ENCODE measurements at places on chromosomes 7 and 10.
A peak's percentile ranks its signal among the peaks of the same experiment; 100 is the strongest.

GRCh38 chr10:101214446-101215396 is 14.5 kb downstream of the LBX1 start:
- DNase-seq = peak; percentile 75

DNA sequence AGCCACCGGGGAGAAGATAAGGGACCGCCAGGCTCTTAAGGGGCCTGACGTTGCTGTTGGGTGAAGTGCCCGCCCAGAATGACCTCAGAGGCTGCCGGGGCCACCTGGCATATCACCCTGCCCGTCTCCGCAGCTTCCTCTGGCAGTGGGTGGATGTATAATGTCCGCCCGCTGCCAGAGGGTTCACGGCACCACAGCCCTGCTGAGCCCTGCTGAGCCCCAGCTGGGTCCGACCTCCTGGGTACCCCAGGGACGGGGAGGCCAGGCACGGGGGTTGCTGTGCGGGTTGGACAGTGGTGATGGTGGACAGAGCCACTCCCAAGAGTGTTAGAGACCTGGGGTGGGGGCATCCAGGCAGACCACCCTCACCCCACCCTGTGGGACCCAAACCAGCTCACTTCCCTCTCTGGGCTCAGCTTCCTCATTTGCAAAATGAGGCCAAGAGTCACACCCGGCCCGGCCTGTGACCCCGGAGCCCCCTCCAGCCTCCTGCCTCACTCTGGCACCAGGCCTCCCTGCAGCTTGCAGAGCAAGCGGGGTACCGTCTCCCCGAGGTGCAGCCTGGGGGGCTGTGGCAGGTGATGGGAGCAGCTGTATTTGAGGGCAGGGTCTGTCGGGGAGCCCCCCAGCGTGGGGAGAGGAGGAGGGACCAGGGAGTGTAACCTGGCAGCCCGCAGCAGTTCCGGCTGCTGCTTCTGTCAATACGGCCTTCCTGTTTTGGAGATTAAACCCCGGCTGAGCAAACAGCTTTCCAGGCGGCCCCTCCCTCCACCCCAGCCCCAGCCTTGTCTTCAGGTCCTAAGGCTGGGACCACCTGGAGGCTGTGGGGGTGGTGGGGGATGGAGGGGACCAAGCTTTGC is 8.4 kb upstream of the LFNG start:
- no peak for DNase-seq

GRCh38 chr10:121131426-121132265 is 280.5 kb downstream of the WDR11 start:
- DNase-seq = no peak

GRCh38 chr7:93728292-93728691 is 153.8 kb upstream of the CALCR start:
- no peak for DNase-seq

DNA sequence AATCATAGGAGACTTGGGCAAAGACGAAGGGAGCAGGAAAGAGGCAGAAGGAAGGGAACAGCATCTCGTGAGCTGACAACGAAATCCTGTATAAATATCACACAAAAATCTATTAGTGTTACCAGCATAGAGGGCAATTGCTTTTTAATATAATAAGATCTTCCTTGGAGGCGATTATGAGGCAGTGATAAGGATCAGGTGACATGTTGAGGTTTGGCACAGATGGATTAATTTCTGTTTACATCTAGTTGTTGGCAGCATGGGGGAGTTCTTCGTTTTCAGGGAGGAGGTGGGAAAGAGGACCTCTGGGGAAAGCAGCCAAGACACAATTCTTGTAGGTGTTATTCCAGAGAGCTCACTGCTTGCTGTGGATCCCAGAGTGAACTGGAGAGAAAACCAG is 163.8 kb downstream of the PLXNA4 start:
- DNase-seq = no peak

- no peak for DNase-seq
Observed at GRCh38 chr7:155310425-155311114, 12.9 kb downstream of the INSIG1 start.

- no peak for DNase-seq
Observed at GRCh38 chr10:83983578-83984255, 155.6 kb upstream of the GHITM start.

- DNase-seq = no peak
Observed at GRCh38 chr7:37984750-37985390, 64.4 kb downstream of the EPDR1 start.

- DNase-seq = no peak
Observed at GRCh38 chr10:97002670-97003069, 170.6 kb downstream of the LCOR start.

DNA sequence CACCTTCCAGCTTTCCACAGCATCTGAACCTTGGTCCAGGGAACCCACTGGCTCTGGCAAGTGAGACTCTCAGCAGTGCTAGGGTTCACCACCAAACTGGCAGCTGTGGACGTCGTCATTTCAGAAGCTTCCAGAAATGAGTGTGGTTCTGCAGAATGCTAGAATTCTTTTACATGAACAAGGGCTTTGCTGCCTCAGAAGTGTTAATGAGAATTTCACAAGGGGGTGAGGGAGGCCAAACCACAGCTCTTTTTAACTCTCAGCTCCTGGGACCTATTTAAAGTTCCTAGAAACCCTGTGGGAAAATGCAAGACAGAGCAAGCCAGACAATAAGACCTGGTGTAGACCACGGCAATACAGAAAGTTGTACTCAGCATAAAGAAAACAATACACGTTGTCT is 129.3 kb upstream of the BET1 start:
- no peak for DNase-seq

- DNase-seq = no peak
Observed at GRCh38 chr7:16970732-16971482, 89.1 kb upstream of the AGR3 start.

Data from D341Med (cell line).